ENCODE measurements at places on chromosomes 5 and 9. TPM values are rescaled to one million over a fixed set of nuclear protein-coding genes. Genes with fewer than 3 reads are reported as not detected.

GRCh38 chr9:19618816-19619215 lies 170.0 kb downstream of the SLC24A2 start:
- no peak for DNase-seq

DNA sequence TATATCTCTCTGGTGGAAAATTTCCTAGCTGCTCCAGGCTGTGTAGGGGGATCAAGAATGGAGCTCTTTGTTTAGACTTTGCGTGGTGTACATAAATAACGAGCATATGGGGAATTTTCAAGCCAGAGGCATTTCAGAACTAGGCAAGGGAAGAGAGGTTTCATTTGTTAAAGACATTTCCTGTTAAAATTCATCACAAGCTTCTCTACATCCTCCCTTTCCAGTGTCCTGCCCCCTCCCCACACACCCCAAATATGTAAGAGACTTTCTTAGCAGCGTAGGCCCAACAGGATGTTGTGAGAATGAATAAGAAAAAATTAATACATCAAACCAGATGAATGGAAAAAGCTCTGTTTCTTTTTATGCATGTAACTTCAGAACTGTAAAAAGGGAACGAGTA lies 150.3 kb downstream of the GPBP1 start:
- DNase-seq, result no peak

DNA sequence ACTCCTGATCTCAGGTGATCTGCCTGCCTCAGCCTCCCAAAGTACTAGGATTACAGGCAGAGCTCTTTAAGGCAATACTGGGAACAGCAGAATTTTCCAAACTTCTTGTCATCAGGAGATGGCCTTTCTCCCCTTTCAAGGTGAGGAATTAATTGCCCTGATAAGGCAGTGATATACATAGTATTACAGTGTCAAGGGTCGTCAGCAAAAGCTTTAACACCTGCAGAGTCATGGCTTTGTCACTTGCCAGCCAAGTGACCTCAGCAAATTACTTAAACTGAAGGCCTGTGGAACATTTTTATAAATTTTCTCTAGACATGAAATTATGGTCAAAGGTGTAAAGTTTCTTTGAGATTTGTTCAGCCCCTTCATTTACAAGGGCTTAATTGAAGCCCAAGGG lies 59.5 kb downstream of the FBXO38 start:
- DNase-seq, result no peak

DNA sequence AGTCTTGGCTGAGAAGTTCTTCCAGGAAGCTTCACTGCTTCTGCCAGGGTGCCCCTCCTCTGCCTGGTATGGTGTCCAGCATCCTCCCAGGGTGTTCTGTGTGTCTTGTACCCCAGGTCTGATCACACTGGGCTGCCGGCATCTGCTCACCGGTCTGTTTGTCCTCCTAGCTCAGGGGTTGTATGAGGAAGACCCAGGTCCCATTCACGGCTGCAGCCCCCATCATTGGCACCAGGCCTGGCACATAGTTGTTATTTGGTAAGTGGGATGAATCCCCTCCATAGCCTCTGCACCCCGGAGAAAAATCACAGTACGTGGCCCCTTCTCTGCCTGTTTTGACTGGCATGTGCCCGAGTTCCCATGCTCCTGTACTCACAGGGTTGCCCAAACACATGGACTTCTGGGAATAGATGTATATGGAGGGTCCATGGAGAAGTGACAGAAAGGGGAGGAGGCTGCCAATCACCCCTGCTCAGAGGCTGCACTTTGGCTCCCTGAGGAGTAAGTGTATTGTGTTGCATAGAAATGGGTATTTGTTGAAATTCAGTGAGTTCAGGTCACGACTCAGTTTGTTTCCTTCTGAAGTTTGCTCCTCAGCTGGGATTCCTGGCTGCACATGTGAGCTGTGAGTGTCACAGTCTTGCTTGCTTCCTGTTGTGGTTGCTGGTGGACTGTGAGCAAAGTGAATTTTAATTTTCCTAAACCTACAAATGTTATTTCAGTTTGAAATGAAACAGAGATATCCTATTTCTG lies 96.2 kb downstream of the HSPA4 start:
- DNase-seq, result no peak

DNA sequence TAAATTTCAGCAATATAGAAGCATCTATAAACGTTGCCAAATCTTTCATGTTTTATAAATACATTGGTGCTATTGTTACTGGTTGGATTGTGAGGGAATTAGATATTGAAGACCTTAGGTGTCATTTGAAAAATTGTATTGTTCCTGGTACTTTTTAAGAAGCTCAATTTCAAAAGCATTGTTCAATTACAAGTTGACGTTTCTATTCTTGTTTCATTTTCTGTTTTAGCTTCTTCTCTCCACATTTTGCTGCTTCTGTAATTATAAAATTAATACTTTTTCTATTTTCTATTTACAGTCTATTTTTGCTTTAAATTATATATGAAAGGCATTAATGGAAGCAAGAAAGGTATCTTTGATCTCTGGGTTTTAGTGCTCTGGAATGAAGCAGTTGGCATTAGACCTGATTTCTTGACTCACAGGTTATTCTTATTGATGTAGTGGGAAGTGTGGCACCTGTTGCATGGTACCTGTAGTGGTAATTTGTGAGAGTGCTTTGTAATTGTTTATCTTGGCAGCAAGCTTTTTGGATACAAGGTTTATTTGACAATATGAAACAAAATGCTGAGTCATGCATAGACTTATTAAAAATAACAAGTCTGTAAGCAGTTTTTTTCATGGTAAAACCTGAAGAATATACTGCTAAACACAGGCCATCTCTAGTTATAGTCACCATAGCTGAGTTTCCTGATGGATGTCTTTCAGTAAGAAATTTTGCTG lies 13.2 kb downstream of the MACIR start:
- DNase-seq, result no peak

DNA sequence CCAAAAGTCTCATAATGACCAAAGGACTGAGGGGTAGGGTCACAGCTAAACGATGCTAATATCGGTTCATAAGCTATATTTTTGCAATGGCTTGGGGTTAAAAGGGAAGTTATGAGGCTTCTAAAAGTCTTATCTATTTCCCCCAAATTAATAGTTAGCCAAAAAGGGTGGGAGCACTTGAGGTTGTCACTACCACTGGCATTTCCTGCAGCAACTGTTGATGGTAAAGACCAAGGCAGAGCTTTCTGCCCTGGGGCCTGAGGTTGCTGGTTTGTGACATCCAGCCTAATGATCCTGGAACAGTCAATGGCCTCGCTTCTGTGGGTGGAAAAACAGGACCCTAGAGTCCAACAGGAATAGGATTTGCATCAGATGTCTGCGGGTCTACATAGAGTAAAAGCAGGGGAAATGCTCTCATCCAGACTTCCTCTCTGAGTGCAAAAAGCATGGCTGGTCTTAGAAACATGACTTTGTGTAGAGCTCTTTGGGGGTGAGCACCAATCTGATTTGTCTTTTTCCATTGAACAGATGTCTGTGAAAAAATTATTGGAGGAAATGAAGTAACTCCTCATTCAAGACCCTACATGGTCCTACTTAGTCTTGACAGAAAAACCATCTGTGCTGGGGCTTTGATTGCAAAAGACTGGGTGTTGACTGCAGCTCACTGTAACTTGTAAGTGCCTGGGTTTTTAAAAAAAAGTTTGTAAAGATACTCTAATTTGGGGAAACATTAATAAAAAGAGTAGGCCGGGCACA lies 2.7 kb downstream of the GZMA start:
- DNase-seq, result no peak

- no peak for DNase-seq
These were observed 43.3 kb downstream of the ANKRD33B start for GRCh38 chr5:10607023-10607665.

DNA sequence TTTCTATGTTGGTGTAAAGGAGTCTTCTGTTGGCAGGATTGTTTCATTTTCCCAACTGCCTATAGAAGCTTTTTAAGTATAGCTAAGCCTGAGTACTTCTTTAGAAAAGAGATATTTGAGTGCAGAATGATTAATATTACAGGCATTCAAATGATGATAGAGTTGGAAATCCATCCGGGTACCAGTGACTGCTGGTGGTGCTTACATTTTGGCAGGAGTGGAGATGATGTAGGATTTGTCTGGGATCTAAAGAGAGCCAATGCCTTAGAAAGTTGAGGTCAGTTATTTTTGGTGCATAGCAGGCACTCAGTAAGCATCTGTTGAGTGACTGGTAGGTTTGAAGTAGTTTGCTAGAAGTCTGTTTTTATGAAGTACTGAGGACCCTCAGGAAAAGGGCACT lies 433.5 kb downstream of the DMAC1 start:
- no peak for DNase-seq

DNA sequence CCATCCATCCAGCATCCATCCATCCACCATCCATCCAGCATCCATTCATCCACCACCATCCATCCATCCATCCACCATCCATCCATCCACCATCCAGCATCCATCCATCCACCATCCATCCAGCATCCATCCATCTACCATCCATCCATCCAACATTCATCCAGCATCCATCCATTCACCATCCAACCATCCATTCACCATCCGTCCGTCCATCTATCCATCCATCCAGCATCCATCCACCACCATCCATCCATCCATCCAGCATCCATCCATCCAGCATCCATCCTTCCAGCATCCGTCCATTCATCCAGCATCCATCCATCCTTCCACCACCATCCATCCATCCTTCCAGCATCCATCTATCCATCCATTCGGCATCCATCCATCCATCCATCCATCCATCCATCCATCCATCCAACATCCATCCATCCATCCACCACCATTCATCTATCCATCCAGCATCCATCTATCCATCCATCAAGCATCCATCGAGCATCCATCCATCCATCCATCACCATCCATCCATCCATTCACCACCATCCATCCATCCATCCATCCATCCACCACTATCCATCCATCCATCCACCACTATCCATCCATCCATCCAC lies 32.4 kb upstream of the WDR5 start:
- no peak for DNase-seq

GRCh38 chr5:128869970-128870369 lies 95.3 kb upstream of the SLC27A6 start:
- no peak for DNase-seq

DNA sequence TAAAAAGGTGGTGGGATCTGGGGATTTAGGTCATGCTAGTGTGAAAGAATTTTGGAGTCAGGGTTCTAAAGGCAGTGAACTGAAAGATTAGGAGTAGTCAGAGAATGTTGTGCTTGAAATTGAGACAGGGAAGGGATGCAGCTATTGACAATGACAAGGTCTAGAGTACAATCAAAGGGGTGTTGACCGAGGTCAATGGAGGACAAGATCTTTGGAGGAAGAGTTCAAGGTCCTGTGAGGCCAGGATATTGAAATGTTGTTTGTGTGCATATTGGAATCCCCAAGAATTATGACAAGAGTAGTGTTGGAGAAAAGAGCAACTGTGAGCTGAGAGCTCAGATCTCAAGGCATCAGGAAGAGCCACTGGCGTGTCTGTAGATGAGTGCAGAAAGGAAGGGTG lies 116.9 kb downstream of the RASGRF2 start:
- no peak for DNase-seq

GRCh38 chr5:159581502-159582249 lies 251.4 kb upstream of the IL12B start:
- no peak for DNase-seq

DNA sequence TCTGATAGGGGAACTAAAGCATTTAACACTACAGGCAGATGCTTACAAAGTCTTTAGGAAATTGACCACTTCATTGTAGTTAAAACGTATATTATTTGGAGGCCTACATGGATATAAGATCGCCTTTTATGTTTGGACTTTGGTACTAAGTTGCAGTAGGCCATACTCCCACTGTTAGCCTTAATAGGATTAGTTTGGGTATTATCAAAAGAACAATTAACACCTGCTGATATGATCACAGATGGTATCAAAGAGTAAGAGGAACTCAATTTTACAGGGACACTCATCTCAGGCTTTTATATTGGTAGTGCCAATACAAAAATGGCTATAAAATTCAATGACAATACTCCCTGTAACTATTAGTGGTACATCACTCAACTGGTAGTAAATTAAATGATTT lies 1183.0 kb downstream of the MAT2B start:
- DNase-seq, result no peak

- no peak for DNase-seq
These were observed 1.7 kb downstream of the PHF2 start for GRCh38 chr9:93577975-93578682.

DNA sequence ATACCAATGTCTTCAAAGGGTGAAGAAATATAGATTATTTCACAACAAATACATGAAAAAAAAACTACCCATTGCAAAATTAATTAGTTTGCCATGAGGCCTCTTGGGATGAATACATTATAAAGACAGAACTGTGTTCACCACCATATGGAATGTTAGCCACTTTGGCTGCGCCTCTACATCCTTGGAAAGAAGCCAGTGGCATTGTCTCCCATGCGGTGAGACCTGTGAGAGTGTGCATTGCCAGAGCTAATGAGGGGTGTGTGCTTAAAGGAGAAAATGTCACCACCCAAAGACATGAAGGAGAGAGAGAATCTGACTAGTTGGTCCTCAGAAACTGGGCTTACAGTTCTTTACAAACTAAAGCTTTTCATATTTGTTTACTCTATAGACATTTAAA lies 110.6 kb downstream of the PLPPR1 start:
- DNase-seq, result no peak

DNA sequence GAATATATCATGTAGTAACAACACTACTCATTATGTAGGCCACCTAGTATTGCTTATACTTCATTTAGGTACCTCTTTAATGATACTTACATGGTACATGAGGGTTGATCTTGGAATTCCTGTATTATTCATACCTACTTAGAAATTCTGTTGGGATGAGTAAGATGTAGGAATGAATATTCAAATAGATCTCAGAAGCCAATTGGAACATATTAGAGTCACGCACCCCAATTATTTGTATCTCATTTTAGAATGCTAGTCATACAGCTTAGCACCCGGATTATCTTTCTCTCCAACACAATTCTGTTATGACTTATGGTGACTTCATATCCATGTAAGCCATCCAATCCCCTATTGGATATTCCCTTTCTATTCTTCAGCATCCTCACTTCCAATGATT lies 106.7 kb upstream of the SH3GL2 start:
- DNase-seq, result no peak

- DNase-seq, result no peak
These were observed 609.4 kb upstream of the COX7C start for GRCh38 chr5:86008293-86008692.

- no peak for DNase-seq
These were observed 173.8 kb upstream of the OTULINL start for GRCh38 chr5:14407746-14408175.

DNA sequence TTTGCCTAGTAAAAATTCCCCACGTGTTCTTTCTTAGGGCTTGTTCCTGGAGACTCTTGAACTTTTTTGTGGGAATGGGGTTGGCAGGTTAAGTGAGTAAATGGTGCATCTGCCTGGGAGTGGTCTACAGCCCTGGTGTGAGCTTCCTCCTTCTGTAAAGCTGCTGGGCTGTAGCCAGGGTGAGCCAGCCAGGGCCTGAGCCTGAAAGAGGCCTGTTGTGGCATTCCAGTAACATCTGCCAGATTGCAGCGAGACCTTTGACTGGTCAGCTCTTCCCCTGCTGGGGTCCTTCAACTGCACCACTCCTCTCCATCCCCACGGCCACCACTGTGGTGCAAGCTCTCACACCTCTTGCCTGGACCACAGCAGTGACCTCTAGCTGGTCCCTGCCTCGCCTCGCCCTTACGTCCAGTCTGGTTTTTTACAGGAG lies 47.5 kb downstream of the SLC22A5 start:
- no peak for DNase-seq

Gene C9orf50
- 0.69 TPM for polyA plus RNA-seq

Gene SLC36A2
- 13.1 TPM for polyA plus RNA-seq

Gene PLEKHG4B
- polyA plus RNA-seq, result 16.6 TPM

Gene FAM153A
- polyA plus RNA-seq, result 1.2 TPM

Gene MIGA2
- 16.8 TPM for polyA plus RNA-seq

Gene FOXD4L3
- not detected for polyA plus RNA-seq

Gene HINT1
- 362 TPM for polyA plus RNA-seq
